Cerebellar cortex (tissue), 1 donor: ENCODE measurements at places on chromosomes 6 and 20.

- no peak for DNase-seq
These were observed 2.6 kb upstream of the VNN2 start for GRCh38 chr6:132760256-132760655.

- no peak for DNase-seq
These were observed 7.9 kb downstream of the RMND1 start for GRCh38 chr6:151443911-151444621.

GRCh38 chr20:11844691-11845090 lies 73.0 kb upstream of the BTBD3 start:
- DNase-seq, result no peak

DNA sequence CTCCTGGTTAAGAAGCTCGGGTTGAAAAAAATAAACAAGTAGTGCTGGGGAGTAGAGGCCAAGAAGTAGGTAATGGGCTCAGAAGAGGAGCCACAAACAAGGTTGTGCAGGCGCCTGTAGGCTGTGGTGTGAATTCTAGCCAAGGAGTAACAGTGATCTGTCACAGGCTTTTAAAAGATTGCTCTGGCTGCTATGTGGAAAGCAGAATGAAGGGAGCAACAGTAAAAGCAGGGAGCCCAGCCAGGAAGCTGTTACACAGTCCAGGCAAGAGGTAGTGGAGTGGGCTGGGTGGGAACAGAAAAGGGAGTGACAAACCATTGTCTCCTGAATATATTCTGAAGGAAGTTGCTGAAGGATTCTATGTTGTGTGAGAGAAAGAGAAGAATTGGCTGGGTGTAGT lies 2.0 kb downstream of the HFE start:
- no peak for DNase-seq

GRCh38 chr6:127998985-127999384 lies 98.1 kb upstream of the THEMIS start:
- no peak for DNase-seq

- DNase-seq, result peak; percentile 95
These were observed 70.9 kb downstream of the SYNE1 start for GRCh38 chr6:152566103-152566875.

GRCh38 chr6:136783495-136784270 lies 8.6 kb downstream of the MAP3K5 start:
- DNase-seq, result peak; percentile 57

- no peak for DNase-seq
These were observed 12.7 kb downstream of the TAF4 start for GRCh38 chr20:62052842-62053464.

GRCh38 chr6:51613558-51613957 lies 473.9 kb downstream of the PKHD1 start:
- no peak for DNase-seq

DNA sequence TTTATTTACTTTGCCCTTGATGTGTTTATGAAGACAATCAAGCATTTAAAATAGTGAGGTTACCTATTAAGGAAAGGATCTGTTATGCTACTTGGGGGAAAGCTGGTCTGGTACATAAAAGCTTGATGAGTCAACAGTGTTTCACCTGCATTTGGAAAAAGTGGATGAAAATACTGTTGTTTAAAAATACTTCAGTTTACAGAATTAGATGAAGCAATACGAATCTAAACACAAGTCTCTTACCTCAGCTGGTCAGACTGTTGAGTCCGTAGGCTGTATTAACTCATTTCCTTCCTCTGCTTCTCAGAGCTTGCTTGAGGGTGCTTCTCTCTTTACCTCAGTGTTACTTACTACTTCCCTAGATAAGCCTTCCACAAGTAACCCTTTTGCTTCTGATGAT lies 36.1 kb downstream of the NKX2-4 start:
- DNase-seq, result no peak

DNA sequence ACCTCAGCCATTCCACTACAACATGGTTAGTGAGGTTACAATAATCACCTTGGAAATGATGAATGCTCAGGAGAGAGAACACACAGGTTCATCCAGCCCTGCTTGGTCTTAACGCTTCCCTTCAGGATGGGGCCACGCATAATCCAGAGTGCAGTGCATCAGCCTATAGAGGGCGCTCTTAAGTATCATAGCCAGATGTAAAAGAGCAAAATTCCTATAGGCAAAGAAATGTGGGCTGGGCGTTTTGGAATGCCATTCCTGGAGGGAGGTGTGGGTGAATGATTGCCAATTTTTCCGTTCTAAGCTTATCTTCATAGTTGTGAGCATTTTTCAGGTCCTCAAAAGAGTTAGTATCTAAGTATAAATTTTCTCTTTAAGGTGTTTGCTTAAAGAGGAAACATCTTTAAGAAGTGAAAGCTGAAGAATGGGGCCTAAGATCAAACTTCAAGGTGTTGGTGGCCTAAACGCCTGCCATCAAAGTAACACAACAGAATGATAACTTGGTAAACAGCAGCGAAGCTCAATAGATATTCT lies 1.8 kb downstream of the RIPOR2 start:
- DNase-seq, result peak; percentile 14

GRCh38 chr6:91782802-91783201 lies 1195.9 kb upstream of the MAP3K7 start:
- peak; percentile 26 for DNase-seq

DNA sequence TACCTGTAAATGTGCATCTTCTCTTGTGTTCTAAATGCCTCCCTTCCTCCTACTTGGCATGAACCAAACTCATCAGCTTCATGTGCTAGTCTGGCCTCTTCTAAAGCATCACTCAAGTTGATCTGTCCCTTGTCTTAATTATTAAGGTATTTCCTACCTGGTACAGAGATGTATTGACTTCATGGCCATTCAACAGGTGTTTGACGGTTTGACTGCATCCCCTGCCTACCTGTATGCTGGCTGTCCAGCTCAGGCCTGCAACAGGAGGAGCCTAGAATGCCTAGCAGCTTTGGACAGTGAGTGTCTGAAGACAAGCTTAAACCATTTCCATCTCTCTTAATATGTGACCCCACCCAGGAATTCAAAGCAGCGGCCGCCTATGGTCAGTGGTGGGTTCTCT lies 24.6 kb downstream of the RIN2 start:
- no peak for DNase-seq

- no peak for DNase-seq
These were observed 48.0 kb downstream of the VAPB start for GRCh38 chr20:58436868-58437645.

DNA sequence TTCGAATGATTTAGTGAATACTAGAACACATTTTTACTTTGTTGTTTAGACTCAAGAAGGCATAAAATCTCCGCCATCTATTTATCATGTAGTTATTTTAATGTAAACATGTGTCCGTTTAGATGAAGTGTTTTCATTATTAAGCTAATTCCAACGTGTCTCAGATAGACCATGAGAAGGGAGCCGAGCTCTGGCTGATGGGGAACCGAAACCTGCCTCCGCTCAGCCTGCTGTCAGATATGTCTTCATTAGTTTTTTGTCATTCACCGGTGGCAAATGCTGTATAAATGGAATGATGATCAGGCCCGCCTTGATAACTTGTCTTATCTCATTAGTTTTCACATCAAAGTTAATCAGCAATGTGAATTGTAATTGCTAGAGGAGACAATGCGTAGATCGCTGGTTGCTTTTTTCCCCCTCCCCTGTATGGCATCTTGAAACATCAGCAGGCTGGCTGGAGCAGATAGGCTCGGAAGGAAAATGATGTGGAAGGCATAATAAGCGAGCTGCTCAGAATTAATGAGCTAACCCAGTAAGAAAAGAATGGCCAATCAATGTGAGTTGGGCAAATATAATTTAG lies 136.4 kb downstream of the LINC00237 start:
- DNase-seq, result no peak

DNA sequence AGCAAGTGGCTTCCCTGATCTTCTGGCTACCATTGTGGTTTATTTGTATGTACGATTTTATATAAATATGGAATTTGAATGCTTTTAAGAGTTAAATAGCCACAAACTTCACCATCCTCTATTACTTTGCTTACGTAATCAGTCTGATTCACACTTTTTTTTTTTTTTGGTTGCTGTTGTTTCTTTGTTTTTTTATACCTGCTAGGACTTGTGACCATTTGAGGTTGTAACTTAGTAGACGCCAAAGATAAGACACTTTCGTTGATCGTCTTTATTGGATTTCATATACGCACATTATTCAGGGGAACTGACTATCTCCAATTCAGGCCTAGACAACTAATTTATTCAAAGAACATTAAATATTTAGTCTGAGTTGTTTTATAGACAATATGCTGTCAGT lies 559.0 kb downstream of the CBLN4 start:
- DNase-seq, result no peak

GRCh38 chr6:46749731-46750130 lies 3.0 kb downstream of the ANKRD66 start:
- no peak for DNase-seq

DNA sequence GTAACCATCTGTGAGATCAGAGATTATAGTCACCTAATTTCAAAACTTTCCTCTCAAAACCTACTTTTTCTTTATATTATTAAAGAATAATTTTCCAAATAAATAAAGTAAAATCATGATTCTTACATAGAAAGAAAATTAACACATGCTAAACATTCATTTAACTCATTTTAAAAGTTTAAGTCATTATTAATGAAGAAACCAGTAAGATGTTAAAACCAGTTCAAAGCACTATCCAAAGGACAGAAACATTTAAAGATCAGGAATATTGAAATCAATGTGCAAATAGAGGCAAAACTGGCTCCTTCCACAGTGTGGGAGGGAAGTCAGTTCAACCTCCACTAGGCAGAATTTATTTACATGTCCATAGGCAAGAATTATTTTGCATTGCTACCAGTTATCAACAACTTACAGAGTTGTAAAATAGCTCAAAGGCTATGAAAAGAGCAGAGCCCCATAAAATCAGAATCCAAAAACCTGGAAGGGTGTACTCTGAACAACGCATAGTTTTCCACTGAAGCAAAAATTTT lies 146.9 kb downstream of the KHDC1L start:
- DNase-seq, result no peak

GRCh38 chr6:33241968-33242367 lies 29.7 kb downstream of the VPS52 start:
- no peak for DNase-seq

- no peak for DNase-seq
These were observed 342.7 kb downstream of the PRL start for GRCh38 chr6:21953831-21954801.

GRCh38 chr6:33426590-33427511 lies 7.0 kb downstream of the SYNGAP1 start:
- no peak for DNase-seq

DNA sequence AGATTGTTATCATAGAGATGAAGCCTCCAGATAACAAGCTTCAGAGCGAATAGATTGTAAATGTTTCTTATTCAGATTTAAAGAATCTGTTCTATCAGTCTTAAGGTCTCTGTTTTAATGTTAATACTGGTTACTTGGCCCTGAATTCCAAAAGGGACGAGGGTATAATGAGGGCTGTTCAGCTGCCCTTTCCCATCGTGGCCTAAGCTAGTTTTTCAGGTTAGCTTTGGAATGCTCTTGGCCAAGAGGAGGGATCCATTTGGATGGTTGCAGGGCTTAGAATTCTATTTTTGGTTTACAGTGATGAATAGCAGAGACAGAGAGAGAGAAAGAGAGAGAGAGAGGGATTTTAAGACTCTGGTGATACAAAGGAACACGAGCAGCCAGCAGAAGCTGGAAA lies 62.8 kb upstream of the UFL1 start:
- no peak for DNase-seq

DNA sequence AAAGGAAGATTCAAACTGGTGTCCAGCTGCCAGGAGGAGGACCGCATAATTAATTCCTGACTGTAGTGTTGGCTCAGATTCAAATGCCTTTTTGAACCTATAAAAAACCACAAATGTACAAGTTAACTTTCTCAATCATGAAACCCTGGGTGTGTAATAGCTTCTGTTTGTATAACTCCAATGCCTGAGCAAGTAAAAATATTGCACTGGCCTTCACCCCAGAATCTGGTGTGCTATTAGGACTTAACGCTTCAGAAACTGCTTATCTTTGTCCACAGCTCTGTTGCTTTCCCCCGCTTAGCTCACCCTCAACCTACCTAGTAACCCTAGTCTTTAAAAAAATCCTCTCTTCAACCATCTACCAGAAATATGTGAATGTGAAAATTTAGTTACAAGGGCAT lies 119.1 kb upstream of the MAP7 start:
- DNase-seq, result no peak

DNA sequence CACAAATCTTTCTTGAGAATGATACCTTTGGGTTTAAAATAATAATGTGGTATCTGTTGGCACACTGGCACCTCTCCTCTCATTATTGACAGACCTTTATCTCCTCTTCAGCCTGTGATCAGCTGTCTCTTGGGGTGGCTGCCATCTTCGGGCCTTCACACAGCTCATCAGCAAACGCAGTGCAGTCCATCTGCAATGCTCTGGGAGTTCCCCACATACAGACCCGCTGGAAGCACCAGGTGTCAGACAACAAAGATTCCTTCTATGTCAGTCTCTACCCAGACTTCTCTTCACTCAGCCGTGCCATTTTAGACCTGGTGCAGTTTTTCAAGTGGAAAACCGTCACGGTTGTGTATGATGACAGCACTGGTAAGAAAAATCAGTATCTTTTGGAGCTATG lies 232.8 kb downstream of the GRIK2 start:
- peak; percentile 63 for DNase-seq

GRCh38 chr20:63057171-63058117 lies 50.7 kb upstream of the BHLHE23 start:
- no peak for DNase-seq

DNA sequence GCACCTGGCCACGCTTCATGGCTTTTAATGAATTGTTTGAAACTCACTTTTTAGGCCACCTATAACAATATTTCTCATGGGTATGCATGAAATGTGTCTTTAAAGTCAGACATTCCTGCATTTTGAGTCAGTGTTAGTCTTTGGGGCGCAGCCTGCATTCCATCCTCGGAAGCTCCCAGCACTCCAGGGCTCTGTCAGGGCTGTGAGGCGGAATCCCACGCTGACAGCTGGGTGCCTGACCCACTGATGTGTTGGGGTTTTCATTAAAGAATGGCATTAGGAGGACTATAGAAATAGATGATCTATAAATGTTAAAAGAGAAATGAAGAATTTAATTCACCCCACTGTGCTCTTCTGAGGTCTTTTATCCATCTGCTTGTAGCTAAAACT lies 16.2 kb upstream of the CLDN20 start:
- DNase-seq, result no peak

- peak; percentile 8 for DNase-seq
These were observed 87.9 kb downstream of the CDC5L start for GRCh38 chr6:44475417-44475778.

- DNase-seq, result no peak
These were observed 491 bp upstream of the ITCH start for GRCh38 chr20:34362502-34363061.

GRCh38 chr6:11705069-11705468 lies 73.5 kb downstream of the ADTRP start:
- no peak for DNase-seq

DNA sequence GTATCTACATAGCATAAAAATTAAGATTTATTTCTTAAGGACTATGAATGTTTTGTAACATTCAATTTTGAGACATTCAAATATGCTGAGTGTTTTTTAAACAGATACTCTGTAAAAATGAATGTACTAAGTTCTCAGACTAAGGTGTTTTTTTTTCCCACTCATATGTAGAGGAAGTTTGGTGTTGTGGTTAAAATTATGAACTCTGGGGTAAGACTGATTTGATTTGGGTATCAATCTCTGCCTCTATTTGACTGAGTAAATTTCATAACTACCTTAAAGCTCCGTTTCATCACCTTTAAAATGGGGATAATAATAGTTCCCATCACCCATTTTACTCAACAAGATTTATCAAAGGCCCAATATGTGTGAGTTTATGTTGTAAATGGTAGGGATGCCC lies 386.6 kb upstream of the FLRT3 start:
- no peak for DNase-seq
